ENCODE measurements at places on chromosomes 1 and 21. TPM values are rescaled to one million over a fixed set of nuclear protein-coding genes. Genes with fewer than 3 reads are reported as not detected.

Gene ADAMTS4
- total RNA-seq = 9.6 TPM

- DNase-seq = peak; percentile 99
Observed at GRCh38 chr1:20574686-20575540, 14.0 kb upstream of the CDA start.

GRCh38 chr21:45877821-45878469 is 103.6 kb upstream of the COL6A1 start:
- DNase-seq = no peak

GRCh38 chr1:188782220-188782841 is 1695.3 kb downstream of the BRINP3 start:
- peak; percentile 78 for DNase-seq

DNA sequence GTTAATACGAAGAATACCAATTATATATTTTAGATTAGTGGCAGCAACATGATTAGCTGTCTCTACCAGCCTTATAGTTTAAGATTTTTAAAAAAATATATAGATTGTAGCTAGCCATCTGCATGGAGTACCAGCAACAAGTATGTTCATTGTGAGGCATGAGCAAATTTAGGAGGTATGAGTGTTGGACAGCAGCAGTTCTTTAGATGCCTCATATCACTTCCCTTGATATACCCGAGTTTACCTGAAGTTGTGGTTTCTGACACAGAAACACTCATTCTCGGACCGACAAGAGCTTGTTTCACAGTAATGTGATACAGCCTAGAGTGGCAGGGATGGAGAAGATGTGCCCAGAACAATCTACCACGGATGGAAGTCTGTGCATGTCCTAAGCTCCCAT is 69.1 kb downstream of the RGS18 start:
- DNase-seq = no peak

- DNase-seq = no peak
Observed at GRCh38 chr1:1144843-1145546, 28.7 kb upstream of the TTLL10 start.

Measured in endodermal cell (in vitro differentiated cells).